NCI-H446 (cell line): ENCODE measurements at places on chromosomes 2 and 18.
A peak's percentile ranks its signal among the peaks of the same experiment; 100 is the strongest.

DNA sequence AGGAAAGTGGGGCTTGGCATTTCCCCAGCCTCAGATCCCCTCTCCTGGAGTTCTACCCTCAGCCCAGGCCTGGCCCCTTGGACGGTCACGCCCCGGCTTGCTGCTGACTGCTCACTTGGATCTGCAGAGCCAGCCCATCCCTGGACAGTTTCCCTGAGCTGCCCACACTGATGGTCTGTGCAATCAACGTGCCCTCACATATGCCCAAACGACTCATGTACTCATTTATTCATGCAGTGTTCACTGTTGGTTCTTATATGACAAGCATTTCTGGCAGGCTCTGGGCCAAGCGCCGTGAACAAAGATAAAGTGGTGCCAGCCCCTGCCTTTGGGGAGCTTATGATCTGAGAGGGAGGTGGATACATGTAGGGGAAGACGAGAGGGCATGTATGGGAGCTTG is 20.3 kb upstream of the GLI2 start:
- DNase-seq, result no peak

DNA sequence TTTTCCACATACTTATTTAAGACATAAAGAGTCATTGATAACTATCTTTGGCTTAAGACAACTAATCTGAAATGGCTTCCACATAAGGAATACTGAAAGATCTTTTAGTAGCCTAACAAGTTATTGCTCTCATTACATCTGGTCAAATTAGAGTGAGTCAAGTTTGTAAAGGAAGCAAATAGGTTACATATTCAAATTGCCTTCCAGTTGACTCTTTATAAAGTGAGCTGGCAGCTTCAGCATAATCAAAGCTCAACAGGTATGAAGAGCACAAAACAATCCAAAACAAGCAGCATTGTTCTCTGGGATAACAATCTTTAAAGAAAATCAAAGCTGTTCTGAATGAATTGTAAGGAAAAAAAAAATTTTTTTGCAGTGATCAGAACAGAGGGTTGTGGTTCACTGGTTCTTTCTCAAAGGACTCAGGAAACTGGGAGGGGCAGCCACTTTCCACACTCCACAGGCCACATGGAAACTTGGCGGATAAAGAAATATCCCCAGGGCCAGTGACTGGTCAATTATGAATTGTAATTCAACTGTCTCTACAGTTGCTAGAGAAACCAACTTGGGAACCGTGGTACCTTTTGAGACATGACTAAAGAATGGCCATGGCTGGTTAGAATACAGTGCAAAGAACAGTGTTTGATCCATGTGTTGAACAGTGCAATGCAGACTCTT is 369.3 kb upstream of the KCNH7 start:
- no peak for DNase-seq

GRCh38 chr2:30260941-30261340 is 29.6 kb downstream of the LBH start:
- DNase-seq, result no peak

GRCh38 chr2:176151442-176152287 is at the start of gene HOXD4:
Gene HOXD4 (plus strand): TSS chr2:176151550. CDS start chr2:176151634, 84 bp downstream.
- DNase-seq, result peak; percentile 48

GRCh38 chr18:47992266-47992665 is 61.8 kb upstream of the SMAD2 start:
- DNase-seq, result no peak

- DNase-seq, result no peak
Observed at GRCh38 chr2:151085181-151085611, 176.5 kb downstream of the RBM43 start.

GRCh38 chr2:24830351-24830750 is 37.1 kb downstream of the CENPO start:
- no peak for DNase-seq

GRCh38 chr2:47666332-47666731 is 116.6 kb upstream of the MSH6 start:
- no peak for DNase-seq

DNA sequence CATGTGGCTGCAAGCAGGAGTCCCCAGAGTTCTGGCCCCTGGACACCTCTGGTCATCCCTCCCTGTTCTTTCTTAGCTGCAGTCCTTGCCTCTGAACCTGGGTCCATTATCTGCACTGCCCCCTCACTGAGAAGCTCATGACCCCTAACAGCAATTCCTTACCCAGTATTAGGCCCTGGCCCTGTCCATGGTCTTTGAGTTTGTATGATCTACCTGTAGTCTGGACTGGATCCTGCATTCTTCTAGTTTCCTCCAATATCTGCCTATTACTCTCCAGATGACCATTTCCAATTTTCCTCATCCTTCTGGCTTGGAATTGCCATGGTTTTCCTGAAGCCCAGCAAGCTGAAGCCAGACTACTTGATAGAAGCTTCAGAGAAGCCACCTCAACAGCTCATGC is 302.4 kb upstream of the HS6ST1 start:
- no peak for DNase-seq

DNA sequence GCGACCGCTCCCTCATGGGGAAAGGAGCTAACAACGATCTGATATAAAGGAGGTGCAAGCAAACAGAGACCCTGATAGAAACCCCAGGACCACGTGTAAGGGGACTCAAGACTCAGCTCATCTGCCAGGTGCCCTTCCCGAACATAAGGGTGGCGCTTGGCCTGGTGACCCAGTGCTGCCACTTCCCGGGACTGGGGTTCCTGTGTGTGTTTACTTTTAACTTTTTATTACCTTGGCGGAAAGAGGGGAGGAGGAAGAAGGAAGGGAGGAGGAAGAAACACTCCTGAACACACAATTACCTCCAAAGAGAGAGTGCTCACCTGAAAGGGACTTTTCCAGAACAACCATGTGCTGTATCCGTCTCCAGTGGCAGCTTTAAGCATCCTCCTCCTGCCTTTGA is 56.5 kb upstream of the EDAR start:
- DNase-seq, result no peak

DNA sequence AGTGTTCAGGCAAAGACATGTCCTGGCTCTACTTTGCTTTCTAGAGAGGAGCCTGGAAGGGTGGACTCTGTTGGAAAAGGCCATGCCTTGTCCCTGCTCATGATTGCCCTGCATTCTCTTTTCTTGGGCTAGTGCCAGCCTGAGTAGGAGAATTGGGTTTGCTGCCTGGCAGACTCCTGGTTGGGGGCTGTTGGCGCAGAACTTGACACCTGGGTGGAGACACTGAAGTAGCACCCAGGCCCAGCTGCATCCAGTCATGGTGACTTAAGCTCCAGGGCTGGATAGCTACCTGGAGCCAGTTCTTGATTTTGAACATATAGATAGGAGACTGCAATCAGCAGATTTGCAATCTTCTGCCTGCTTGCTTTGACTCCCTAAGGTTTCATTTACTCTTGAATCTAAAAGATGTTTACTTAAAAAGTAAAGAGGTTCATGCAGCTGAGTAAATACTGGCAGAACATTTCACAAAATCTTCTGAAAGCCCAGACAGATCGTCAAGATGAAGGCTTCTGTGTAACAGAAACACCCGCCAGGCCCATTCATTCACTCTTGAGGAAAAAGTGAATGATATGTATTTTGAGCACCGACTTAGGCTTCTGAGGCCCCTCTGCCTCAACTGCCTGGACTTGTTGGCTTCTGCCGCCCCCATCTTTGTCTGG is 38.0 kb upstream of the YWHAQ start:
- DNase-seq, result peak; percentile 12

GRCh38 chr2:117058366-117058765 is 756.1 kb upstream of the DDX18 start:
- DNase-seq, result no peak

- no peak for DNase-seq
Observed at GRCh38 chr2:26298638-26299393, 47.1 kb upstream of the SELENOI start.

DNA sequence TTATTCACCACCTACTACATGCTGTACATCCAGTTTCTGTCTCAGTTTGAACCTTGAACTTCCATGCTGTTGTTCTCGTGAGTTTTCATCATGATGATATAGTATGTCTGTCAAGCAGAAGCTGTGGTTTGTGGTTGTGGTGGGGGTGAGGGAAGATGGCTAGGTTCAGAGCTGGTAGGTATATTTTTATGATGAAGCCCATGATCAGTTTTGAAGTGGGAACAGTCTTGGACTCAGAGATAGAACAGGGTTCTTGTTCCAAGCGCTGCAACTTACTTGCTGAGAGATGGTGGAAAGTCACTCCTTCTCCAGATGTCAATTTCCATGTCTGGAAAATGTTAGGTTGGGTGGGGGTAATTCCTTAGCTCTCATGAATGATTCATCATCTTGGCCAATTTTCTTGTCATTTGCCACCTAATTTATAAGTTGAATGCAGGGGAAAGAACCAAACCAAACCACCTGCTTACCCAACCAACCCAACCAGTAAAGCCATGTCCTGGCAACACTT is 21.6 kb downstream of the PMAIP1 start:
- no peak for DNase-seq

- DNase-seq, result peak; percentile 3
Observed at GRCh38 chr2:213238753-213239495, 45.3 kb upstream of the SPAG16 start.

- peak; percentile 46 for DNase-seq
Observed at GRCh38 chr18:741931-742512, 29.6 kb upstream of the ENOSF1 start.

- no peak for DNase-seq
Observed at GRCh38 chr2:241138471-241138870, 10.8 kb downstream of the PASK start.

DNA sequence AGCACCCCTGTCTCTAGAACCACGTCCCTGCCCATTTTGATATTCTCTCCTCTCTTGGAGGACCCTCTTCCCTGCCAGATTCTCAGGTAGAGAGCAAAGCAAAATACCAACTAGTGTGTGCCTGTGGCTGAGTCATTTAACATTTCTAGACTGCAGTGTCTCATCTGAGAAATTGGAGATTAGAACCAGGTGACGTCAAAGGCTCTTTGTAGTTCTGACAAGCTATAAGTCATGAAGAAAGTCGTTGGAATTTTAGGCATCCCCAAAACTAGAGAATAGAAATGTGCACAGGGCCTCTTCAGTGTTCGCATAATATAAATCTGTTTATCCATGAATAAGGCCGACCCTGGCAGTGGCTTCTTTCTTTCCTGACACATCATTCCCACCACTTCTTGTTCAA is 74.4 kb upstream of the TANC1 start:
- no peak for DNase-seq

GRCh38 chr2:160397530-160397865 is 96.1 kb downstream of the RBMS1 start:
- no peak for DNase-seq
